ENCODE measurements at places on chromosomes 7 and 10. TPM values are rescaled to one million over a fixed set of nuclear protein-coding genes. Genes with fewer than 3 reads are reported as not detected.

GRCh38 chr7:69843653-69844052 lies 245.4 kb downstream of the AUTS2 start:
- no peak for DNase-seq

TOMM7 gene
- 546 TPM for polyA plus RNA-seq

DNA sequence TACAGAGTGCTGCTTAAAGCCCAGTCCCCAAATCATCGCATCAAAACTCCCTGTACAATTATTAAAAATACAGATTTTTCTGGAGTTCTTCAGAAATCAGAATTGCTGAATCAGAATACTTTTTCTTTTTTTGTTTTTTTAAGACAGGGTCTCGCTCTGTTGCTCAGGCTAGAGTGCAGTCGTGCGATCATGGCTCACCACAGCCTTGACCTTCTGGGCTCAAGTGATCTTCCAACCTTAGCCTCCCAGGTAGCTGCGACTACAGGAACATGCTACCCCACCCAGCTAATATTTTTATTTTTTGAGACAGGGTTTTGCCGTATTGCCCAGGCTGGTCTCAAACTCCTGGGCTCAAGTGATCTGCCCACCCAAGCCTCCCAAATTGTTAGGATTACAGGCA lies 3.9 kb downstream of the BBIP1 start:
- no peak for DNase-seq

DNA sequence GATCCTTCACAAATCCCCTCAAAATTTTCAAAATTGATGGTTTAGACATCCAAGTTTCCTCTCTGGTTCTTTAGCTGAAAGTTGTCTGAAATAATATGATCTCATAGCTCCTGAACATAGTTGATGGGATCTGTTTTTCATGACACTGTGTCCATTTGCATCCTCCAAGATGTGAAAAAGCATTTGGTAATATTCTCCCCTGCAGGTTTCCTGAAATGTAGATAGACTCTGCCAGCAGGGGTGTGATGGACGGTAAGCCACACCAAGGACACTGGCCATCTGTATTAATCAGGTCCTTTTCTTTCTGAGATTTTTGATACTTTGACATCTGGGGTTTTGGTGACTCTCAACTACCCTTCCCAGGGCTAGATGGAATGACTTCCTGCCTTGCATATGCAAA lies 79.6 kb upstream of the GRB10 start:
- DNase-seq = no peak
